ENCODE measurements at places on chromosomes 3 and 15.

GRCh38 chr3:128967748-128968355 is 26.0 kb downstream of the CFAP92 start:
- DNase-seq, result no peak

- no peak for DNase-seq
These were observed 8.1 kb downstream of the ZBTB47 start for GRCh38 chr3:42661593-42662022.

GRCh38 chr3:45612918-45613602 is 18.5 kb downstream of the LIMD1 start:
- peak; percentile 84 for DNase-seq

DNA sequence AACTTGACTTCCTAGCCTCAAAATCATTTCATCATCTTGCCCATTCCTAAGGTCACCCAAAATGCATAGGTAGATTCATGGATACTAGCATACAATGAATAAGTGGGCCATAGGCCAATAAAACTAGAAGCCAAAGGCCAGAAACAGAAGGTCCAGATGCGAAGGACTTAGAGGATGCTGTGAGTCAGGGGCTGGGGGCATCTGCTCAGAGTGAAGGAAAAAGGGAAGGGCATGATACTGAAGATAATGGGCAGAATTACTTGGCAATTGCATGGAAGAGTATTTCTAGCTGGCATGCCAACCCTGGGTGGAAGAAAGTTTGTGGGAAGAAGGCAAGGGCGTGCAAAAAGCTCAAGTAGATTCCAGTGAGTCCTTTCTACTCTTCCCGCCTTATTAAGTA is 27.5 kb downstream of the ILDR1 start:
- DNase-seq, result no peak

DNA sequence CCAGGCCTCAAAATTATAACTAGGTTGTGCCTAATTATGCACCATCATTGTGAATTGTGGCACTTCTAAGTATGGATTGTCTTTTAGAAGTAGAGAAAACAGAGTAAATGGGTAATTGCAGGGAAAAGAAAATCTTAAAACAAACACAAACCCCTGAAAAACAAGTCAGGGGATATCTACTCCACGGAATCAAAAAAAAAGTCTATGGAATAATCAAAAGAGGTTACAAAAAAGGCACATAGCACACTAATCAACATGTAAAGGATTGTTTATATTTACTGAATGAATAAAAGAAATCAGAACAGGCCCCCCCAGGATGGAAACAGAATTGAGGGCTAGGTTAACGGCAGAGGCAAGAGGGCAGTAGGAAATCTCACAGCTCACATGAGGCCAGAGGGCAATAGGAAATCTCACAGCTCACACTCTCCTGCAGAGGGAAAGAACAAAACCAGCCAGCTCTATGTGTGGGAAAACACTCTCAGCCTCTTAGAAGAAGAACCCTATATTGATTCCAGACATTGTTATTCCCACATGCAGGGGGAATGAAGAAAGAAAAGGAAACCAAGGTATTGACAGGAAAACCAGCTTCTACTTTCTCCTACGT is 72.7 kb upstream of the FNDC3B start:
- no peak for DNase-seq

DNA sequence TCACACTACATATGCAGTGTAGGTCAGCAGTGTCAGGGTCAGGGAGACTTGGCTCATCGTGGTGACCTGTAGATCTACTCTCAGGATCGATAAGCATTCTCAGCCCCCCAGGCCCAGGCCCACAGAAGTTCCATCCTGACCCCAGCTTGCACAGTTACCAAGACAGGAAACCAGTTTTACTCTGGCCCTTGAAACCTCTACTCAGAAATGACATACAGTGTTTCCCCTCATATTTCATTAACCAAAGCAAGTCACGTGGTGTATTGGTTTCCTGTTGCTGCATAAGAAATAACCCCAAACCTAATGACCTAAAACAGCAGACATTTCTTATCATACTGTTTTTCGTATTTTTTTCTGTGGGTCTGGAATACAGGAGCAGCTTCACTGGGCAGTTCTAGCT is 242.2 kb downstream of the SLCO3A1 start:
- DNase-seq, result no peak

- DNase-seq, result no peak
These were observed 301.2 kb upstream of the NR2E3 start for GRCh38 chr15:71509139-71509538.

Measured in NCI-H1417 (cell line).